ENCODE measurements at places on chromosomes 1 and 21.

GRCh38 chr1:62900566-62900965 is 116.6 kb downstream of the ATG4C start:
- no peak for DNase-seq

- DNase-seq: no peak
Measured at GRCh38 chr1:167457936-167458584, 60.3 kb downstream of the CD247 start.

DNA sequence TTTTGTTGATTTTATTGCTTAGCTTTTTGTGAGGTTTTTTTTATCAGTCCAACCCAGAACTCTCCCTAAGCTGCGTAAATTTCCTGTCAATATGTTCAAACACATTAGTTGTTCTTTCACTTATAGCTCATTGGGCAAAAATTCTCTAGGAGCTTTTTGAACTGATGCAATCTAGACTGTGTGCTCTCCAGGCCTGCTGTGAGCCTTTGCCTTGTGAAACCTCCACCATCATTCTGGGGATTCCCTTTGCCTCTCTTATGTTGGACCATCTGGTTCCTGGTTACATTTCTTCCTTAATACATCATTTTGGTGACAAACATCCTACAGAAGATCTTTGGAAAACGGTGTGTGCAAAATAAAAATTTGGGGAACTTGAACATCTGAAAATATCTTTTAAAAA is 247.2 kb downstream of the LRRC7 start:
- DNase-seq: no peak

DNA sequence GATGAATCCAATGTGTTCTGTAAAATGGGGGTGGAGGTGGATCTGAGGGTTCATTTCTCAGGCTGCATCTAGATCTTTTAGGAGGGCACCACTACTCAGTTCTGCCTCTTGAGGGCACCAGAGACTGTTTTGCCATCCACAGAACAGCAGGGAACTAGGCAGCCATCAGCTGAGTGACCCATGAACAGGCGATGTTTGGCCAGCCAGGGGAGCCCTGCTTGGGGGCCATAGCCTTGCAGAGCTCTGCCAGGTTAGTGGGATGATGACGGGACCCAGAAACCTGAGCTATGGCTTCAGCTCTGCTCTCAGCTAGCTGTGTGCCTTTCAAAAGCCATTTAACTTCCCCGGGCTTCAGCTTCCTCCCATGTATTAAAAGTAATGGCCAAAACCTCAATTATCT is 13.4 kb upstream of the NOS1AP start:
- no peak for DNase-seq

DNA sequence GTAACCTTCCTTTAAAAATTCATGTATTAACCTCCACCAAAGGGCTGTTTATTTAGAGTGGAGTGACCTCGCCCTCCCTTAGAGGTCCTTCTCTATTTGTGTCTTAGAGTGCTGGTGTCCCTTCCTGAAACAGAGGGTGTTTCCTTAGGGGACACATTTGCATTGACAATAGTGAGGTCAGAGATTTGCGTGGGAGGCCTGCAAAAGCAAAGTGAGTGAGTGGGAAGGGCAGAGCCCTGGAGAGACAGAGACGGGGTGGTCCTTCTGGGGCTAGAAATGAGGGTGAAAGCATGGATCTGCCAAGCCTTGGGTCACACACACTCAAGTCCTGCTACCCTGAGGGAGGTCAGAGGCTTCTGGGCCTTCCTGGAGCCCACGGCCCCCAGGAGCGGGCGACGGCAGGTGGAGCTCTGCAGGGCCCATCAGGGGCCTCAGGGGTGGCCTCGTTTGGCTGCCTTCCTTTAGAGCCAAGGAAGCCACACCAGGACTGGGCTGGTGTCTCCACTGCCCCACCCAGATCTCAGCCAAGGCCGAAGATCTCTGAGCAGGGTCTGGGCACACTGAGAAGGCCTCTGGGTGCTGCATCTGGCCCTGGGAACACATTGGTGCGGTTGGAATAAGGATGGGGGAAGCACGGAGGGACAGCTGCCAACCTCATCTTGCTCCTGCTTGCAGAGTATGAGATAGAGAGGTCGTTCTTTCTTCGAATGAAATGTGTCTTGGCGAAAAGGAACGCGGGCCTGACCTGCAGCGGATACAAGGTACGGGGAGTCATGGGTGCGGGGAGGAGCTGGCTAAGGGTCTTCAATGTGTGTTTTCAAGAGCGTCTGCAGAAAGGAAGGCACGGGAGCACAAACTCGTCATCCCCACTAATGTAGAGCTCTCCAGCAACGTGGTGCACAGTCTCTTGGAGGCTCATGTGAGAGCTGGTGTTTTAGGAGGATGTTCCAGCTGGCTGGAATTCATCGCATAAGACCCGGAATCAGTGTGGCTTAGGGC is 23.8 kb downstream of the SIM2 start:
- DNase-seq: no peak

- DNase-seq: no peak
Measured at GRCh38 chr1:8076176-8076575, 50.1 kb upstream of the ERRFI1 start.

GRCh38 chr1:185973645-185974044 is 239.5 kb downstream of the HMCN1 start:
- no peak for DNase-seq

- no peak for DNase-seq
Measured at GRCh38 chr1:100443811-100444571, 91.7 kb downstream of the CDC14A start.

DNA sequence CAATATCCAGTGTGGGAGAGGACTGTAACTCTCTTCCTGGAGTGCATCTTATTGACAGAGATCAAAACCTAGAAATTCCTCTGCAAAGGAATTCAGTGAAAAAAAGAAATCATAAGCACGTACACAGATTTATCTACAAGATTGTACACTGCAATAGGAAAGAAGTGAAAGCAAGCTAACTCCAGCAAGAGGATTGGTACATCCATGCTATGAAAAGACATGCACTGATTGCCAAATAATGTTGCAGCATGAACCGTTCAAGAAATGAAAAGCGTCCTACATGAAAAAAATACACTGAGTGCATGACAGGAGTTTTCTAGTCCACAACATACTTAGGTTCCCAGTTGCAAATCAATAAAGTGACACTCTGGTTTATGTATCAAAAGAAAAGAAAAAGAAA is 1.9 kb upstream of the MGST3 start:
- no peak for DNase-seq

DNA sequence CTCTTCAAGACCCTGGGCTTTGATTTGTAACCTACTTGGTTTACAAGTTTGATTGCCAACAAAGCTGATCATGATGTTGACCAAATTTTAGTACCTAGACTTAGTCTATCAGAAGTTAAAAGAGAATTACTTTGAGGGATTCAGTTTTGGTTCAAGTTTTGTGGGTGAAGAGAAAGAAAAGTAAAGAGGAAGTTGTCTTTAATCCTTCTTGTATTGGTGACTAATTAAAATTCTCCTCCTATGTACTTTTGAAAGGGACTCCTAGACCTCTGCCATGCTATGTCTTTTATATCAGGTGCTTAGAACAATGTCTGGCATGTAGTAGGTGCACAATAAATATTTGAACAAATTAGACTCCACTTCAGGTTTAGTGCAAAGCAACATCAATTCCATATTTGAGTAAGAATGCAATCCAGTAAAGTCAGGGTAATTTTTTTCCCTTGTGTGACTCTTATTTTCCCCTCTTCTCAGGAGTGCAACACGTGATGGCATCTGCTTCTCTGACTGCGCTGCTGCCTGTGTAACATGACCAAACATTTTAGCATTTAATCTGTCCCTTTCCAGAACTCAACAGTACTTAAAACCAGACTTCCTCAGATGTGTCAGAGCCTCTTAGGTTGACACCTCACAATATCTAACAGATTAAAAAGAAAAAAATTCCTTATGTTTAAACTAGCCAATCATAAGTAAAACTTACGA is 41.1 kb upstream of the KCNQ4 start:
- no peak for DNase-seq

- DNase-seq: no peak
Measured at GRCh38 chr1:31985430-31985829, 28.2 kb upstream of the KHDRBS1 start.

- no peak for DNase-seq
Measured at GRCh38 chr1:231512147-231512698, 16.2 kb upstream of the TSNAX start.

DNA sequence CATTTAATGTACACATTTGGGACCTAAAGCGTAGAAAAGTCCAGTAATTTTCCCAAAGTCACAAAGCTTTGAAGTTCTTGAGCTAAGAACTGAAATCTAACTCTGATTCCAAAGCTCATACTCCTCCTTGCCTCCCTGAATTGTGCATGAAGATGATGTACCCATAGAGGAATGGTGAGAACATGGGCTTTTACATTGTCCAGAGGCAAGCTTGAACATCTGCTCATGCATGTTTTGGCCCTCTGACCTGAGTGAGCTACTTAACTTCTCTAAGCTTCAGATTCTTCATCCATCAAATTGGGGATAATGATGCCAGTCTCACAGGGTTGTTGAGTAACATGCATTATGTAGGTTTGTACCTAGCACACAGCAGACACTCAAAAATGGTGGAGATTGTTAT is 258.4 kb upstream of the HOOK1 start:
- no peak for DNase-seq

DNA sequence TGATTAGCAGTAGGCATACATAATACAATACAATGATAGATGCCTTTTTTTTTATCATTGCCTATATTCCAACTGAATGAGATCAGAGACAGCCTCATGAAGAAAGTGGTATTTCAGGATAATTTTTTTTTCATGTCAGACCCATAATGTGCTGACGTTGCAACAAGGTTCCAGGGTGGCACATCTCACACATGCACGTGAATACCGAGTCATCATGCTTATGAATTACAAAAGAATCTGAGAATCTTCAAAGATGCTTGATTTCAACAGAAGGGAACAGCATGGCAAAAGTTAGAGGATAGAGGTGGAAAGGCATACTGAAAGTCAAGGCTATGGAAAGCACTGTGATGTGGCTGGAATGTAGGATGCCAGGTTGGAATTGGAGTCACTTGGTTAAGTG is 5.0 kb upstream of the RNF11 start:
- no peak for DNase-seq

DNA sequence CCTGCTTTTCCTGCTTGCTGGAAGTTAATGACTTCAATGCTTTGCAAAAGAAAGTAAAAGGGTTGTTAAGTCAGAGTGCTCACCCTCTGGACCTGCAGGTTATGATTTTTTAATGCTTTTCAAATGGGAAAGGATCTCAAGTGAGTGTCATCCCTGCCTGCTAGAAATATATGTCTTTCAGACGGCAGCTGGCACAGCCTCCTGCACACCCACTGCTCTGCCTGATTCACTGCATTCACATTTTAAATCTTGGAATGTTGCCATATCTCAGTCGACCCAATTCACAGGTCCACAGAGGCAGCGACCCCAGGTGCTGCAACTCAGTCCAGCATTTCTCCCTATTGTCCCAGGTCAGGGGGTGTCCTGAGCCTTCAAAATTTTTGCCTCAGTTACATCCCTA is 10.7 kb downstream of the DUSP23 start:
- no peak for DNase-seq

GRCh38 chr1:190046231-190046630 is 431.4 kb downstream of the BRINP3 start:
- DNase-seq: no peak

GRCh38 chr1:22418933-22419382 is 32.7 kb upstream of the ZBTB40 start:
- no peak for DNase-seq

GRCh38 chr1:205369701-205370123 is 13.0 kb upstream of the KLHDC8A start:
- no peak for DNase-seq

GRCh38 chr1:89724369-89725010 is 91.6 kb downstream of the LRRC8C start:
- no peak for DNase-seq

DNA sequence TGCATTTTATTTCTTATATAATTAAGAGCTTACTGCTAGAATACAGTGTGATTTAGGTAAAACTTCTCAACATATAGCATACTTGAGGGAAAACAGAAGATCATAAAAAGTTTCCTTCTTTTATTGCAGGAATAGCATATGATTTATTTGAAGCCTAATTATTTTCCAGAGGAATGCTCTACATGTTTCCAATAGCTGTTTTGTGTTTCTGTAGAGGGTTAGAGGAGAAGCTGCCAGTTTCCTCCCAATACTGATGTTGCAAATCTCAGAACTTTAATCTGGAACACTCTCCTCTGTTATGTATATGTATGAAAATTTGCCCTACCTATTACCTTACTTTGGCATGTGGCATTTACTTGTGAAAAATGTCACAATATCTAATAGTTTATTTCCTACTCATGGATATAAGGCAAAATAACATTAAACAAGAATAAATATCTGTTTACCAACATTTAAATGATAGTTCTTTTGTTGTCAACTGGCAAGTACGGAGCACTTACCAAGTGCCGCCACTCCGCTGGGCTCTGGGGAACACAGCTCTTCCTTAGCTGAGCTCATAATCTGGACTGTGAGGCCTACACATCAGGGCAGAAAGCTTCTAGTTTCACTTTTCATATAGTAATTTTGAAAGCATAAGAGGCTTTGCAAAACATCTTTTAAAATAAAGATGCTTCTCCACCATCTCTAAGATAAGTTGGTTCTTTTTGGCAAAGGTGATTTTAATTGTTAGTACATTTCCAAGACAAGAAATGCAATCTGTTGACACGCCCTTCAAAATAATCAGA is 239.8 kb upstream of the C1orf105 start:
- no peak for DNase-seq

GRCh38 chr1:107817935-107818334 is 147.0 kb downstream of the VAV3 start:
- no peak for DNase-seq

DNA sequence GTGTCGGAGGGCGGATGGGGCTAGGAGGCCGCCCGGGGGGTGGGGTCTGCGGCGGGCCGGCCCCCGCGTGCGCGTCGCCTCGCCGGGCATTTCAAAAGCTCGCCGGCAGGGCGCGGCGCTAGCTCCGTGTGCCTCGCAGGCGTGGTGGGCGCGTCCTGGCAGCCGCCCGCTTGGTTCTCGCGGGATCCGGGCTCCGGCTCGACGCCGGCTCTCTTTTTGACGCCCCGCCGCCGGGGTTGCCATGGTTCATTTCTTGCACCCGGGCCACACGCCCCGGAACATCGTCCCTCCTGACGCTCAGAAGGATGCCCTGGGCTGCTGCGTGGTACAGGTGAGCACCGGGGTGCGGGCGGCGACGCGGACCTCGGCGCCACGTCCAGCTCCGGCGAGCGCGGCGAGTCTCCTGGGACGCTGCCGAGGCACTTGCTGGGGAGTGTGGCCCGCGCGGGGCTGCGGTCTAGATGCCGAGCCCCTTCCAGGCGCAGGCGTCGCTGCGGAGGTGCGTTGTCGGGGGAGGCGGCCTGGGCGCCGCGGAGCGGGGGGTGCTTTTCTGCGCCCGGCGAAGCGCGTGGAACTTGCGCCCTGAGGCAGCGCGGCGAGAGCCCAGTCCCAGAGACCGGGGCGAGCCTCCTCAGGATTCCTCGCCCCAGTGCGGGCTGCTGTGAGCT is at the start of gene ZYG11A:
TSS of gene ZYG11A (plus strand) at position 118 of the 668 bp plus-strand sequence. CDS start at position 242, 124 bp downstream.
- no peak for DNase-seq

- DNase-seq: no peak
Measured at GRCh38 chr1:157700305-157700704, 264 bp downstream of the FCRL3 start.
